ENCODE measurements at places on chromosomes 7 and 10. TPM values are rescaled to one million over a fixed set of nuclear protein-coding genes. Genes with fewer than 3 reads are reported as not detected.

DNA sequence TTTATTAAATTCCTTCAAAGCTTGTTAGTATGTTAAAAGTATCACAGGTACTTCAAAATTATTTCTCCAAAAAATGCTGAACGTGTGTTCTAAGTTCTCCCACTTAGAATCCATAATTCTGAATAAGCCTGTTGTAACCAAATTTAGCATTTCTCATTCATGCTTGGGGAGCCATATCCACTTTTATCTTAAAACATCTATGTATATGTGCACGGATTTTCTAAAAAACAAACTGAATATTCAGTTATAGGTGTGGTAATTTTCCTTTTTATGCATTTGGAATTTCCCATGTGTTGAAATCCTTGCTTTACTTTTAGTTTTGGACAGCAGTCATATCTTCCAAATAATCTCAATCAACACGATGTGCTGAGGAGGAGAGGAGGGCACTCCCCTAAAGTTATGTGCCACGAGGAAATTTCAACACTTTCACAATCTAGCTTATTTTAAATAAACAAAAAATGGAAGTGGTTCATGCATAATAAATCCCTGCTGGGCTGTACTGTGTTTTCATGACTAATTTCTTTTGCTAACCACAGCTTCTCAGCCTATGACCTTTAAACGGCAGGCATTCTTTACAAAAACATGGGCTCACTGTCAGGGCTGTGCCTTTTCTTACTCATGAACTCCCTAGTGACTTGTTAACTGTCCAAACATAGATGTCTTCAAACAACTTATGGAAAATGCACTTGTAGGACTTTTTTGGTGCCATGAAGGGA is 380.3 kb upstream of the SEMA3C start:
- H3K27me3 ChIP-seq, result no peaks in the 10 kb centered on the region
- DNase-seq, result no peak
- H3K4me1 ChIP-seq, result no peaks in the 10 kb centered on the region

SLC13A1 gene
- total RNA-seq, result not detected

DMBT1 gene
- total RNA-seq, result not detected

GRCh38 chr10:95289003-95289920 is 1.5 kb downstream of the PDLIM1 start:
- H3K27me3 ChIP-seq, result peaks cover 24% of the 10 kb centered on the region
- peaks cover 58% of the 10 kb centered on the region for H3K4me1 ChIP-seq
- H3K27ac ChIP-seq, result peak overlapping the region; percentile 96

DNA sequence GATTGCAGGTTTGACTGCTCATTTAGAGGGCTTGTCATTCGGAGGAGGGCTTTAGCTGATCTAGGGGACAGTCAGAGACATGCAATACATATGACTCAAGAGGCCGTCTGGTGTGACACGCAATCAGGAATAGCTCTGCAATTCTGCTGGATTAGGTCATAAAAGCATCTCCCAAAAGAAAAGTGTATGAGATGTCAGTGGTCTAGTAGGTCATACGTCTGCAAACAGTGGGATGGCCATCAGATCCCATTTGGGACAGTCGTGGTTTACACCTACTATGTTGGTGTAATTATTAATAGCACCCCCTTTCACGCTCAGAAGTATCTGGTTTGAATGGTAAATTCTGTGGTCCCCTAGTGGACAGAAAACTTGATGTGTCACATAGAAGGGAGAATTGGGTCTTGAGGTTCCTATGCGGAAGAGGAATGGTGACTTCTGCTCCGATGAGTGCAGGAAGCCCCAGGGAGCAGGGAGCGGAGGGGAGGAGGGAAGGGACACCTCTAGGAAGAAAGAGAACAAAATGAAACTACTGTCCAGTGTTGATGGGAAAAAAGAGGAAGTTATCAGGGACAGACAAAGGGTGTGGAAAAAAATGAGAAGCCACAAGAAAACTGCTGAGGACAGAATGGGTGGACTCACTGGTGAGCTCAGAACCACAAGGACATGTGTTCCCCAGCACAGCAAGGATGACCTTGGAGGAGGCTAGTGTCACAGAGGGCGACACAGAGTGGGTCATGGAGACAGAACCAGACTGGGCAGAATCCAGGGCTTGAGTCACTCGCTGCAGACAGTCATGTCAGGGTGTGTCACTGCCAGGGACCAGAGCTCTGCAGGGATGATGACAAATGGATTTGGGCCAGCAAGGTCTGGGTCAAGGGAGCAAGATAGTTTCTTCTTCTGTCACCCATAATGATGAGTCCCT is 59.9 kb downstream of the MAP3K8 start:
- H3K4me1 ChIP-seq, result no peaks in the 10 kb centered on the region
- H3K4me3 ChIP-seq, result no peak overlapping the region
- DNase-seq, result peak; percentile 27
- H3K27ac ChIP-seq, result no peak overlapping the region

- no peaks in the 10 kb centered on the region for H3K36me3 ChIP-seq
- no peak overlapping the region for H3K4me3 ChIP-seq
- no peaks in the 10 kb centered on the region for H3K27me3 ChIP-seq
These were observed 410.4 kb downstream of the RPS24 start for GRCh38 chr10:78443900-78444571.

- H3K4me3 ChIP-seq, result peak overlapping the region; percentile 64
- no peaks in the 10 kb centered on the region for H3K27me3 ChIP-seq
- peak overlapping the region; percentile 80 for H3K27ac ChIP-seq
- no peak for DNase-seq
- no peaks in the 10 kb centered on the region for H3K36me3 ChIP-seq
These were observed 6.7 kb downstream of the SKIDA1 start for GRCh38 chr10:21518641-21519396.

CFAP58 gene
- 1.3 TPM for total RNA-seq

MINDY3 gene
- total RNA-seq, result 19.4 TPM

OR2A12 gene
- total RNA-seq, result not detected

MORN4 gene
- 15.8 TPM for total RNA-seq

- DNase-seq, result no peak
- no peaks in the 10 kb centered on the region for H3K36me3 ChIP-seq
- no peaks in the 10 kb centered on the region for H3K27me3 ChIP-seq
These were observed 45.5 kb downstream of the CAV1 start for GRCh38 chr7:116570306-116570705.

- no peaks in the 10 kb centered on the region for H3K27me3 ChIP-seq
- H3K27ac ChIP-seq, result peak overlapping the region; percentile 30
- H3K4me1 ChIP-seq, result peaks cover 13% of the 10 kb centered on the region
- DNase-seq, result peak; percentile 48
These were observed 41.7 kb downstream of the GTF2IRD1 start for GRCh38 chr7:74495112-74496086.

DNA sequence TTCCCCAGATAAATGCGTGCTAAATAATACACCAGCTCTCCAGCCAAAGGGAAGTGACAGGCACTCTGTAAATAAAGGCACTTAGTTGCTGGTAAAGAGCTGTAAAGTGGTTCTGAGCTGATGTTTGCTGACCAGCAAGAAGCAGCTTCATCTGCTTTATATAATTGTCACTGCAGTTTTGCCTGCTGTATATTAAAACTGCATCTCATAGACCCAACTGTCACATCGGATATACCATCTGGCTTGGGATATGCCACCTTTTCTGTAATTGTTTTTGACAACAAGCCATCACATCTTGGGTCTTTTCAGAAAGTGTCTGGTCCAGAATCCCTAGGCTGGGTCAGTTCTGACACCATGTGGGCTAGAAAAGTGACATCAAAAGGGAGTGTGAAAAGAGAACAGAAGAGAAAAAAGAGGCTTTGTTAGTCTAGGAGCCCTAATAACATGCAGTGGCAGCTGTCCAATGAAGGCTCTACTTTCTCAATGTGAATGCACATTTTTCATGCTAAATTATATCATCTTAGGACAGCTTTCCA is 697.6 kb downstream of the KCNMA1 start:
- no peaks in the 10 kb centered on the region for H3K36me3 ChIP-seq
- no peak overlapping the region for H3K27ac ChIP-seq
- DNase-seq, result no peak
- H3K4me3 ChIP-seq, result no peak overlapping the region

GRCh38 chr10:94092848-94093247 is 99.1 kb downstream of the PLCE1 start:
- no peak for DNase-seq
- H3K4me1 ChIP-seq, result peaks cover 44% of the 10 kb centered on the region
- no peaks in the 10 kb centered on the region for H3K36me3 ChIP-seq
- no peaks in the 10 kb centered on the region for H3K27me3 ChIP-seq
- H3K4me3 ChIP-seq, result no peak overlapping the region

MTPN gene
- 71.2 TPM for total RNA-seq

DNA sequence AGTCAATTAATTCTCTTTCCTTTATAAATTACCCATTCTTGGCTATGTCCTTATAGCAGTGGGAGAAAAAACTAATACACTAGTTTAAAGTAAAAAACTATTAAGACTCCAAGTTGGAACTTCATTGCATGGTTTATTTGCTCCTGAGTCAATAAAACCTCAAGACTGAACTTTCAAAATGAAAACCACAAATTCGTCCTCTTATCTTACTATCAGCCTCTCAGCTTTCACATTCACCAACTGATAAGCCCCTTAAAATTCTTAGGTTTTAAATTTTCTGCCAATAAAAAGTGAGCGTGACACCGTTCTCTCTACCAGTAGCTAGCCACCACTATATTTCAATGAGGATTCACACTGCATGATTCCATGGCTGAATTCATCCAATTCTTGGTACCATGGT is 346.4 kb upstream of the NPSR1 start:
- no peak overlapping the region for H3K27ac ChIP-seq
- no peaks in the 10 kb centered on the region for H3K36me3 ChIP-seq
- no peak overlapping the region for H3K4me3 ChIP-seq
- no peak for DNase-seq
- no peaks in the 10 kb centered on the region for H3K27me3 ChIP-seq

PFKFB3 gene
- 18.1 TPM for total RNA-seq

DNA sequence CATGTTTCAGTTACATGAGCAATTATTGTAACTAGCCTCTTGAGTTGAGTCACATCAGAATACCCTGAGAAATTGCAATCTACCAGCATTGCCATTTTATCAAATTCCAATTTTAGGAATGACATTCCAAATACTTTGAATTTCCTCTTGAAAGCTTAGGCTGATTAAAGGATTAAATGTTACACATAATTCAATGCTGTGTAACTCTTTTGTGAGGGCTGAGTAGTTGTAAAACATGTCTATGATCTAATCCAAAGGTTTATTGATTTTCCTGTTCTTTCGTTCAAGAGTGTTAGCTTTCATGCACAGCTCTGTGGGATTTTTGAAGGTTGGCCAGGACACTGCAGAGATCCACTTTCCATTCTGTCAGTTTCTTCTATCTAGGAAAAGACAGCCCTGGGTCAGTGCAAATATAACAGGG is 193.1 kb downstream of the SORCS1 start:
- no peaks in the 10 kb centered on the region for H3K27me3 ChIP-seq
- H3K36me3 ChIP-seq, result no peaks in the 10 kb centered on the region
- no peak for DNase-seq
- no peak overlapping the region for H3K4me3 ChIP-seq

- H3K27me3 ChIP-seq, result no peaks in the 10 kb centered on the region
- H3K27ac ChIP-seq, result peak overlapping the region; percentile 4
- H3K36me3 ChIP-seq, result no peaks in the 10 kb centered on the region
- DNase-seq, result peak; percentile 20
- H3K4me3 ChIP-seq, result peak overlapping the region; percentile 17
These were observed 35.0 kb downstream of the LAMB4 start for GRCh38 chr7:108094933-108095710.

CALHM2 gene
- 11.1 TPM for total RNA-seq

KCND2 gene
- total RNA-seq, result not detected

DNA sequence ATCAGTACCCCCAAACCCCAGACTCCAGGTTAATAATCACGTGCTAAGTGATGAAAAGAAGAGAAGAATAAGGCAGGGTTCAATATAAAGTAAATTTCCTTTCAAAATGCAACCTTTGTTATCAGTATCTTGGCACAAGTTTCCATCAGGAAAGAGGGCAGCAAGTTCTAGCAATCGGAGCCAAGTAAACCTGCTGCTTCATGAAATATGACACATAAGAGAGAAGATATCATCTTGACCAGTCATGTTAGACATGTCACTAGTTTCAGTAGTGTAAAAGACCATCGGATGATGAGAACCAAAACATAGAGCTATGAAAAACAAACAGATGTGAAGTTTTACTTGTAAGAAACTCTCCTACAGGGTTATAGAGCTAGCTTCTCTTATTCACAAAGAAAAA is 44.0 kb downstream of the AASS start:
- no peaks in the 10 kb centered on the region for H3K4me1 ChIP-seq
- H3K4me3 ChIP-seq, result no peak overlapping the region
- H3K27me3 ChIP-seq, result no peaks in the 10 kb centered on the region
- H3K36me3 ChIP-seq, result peaks cover 14% of the 10 kb centered on the region
- no peak for DNase-seq

SFXN3 gene
- total RNA-seq, result 14.0 TPM

DNA sequence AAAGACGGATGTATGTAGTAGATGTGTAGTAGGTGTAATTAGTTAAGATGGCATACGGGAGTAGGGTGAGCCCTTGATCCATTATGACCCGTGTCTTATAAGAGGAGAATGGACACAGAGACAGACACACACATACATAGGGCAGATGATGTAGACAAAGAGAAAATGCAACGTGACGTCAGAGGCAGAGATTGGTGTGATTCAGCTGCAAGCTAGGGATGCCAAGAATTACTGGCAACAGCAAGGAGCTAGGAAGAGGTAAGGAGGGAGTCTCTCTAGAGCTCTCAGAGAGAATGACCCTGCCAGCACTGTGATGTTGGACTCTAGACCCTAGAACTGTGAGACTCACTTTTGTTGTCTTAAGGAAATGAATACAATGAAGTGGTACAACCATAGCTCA is 247.0 kb upstream of the HABP2 start:
- no peak overlapping the region for H3K4me3 ChIP-seq
- no peaks in the 10 kb centered on the region for H3K4me1 ChIP-seq
- no peak overlapping the region for H3K27ac ChIP-seq
- DNase-seq, result no peak
- H3K36me3 ChIP-seq, result no peaks in the 10 kb centered on the region
- H3K27me3 ChIP-seq, result no peaks in the 10 kb centered on the region

- no peak overlapping the region for H3K4me3 ChIP-seq
- no peak overlapping the region for H3K27ac ChIP-seq
- DNase-seq, result no peak
- no peaks in the 10 kb centered on the region for H3K4me1 ChIP-seq
These were observed 55.3 kb upstream of the KAT6B start for GRCh38 chr10:74771054-74771453.

C10orf53 gene
- total RNA-seq, result not detected

NYAP1 gene
- 0.21 TPM for total RNA-seq

- no peaks in the 10 kb centered on the region for H3K4me1 ChIP-seq
- DNase-seq, result no peak
- H3K27me3 ChIP-seq, result no peaks in the 10 kb centered on the region
- no peaks in the 10 kb centered on the region for H3K36me3 ChIP-seq
These were observed 164.0 kb downstream of the SLC25A13 start for GRCh38 chr7:96157856-96158255.

- H3K27me3 ChIP-seq, result no peaks in the 10 kb centered on the region
- DNase-seq, result no peak
- no peak overlapping the region for H3K27ac ChIP-seq
- H3K4me3 ChIP-seq, result no peak overlapping the region
These were observed 474.8 kb upstream of the PFKP start for GRCh38 chr10:2592360-2593160.

Measured in heart right ventricle (tissue), 16 donors.